ENCODE measurements at places on chromosomes 2 and 18. TPM values are rescaled to one million over a fixed set of nuclear protein-coding genes. Genes with fewer than 3 reads are reported as not detected.

The LGALSL gene
- 0.64 TPM for total RNA-seq

The UGT1A8 gene
- not detected for total RNA-seq

The G6PC2 gene
- total RNA-seq = not detected

The SERPINB12 gene
- not detected for total RNA-seq

The STPG4 gene
- 0.22 TPM for total RNA-seq

The SERPINB10 gene
- not detected for total RNA-seq

The CHRNA1 gene
- not detected for total RNA-seq

The SPHKAP gene
- total RNA-seq = not detected

The PDE11A gene
- not detected for total RNA-seq

The CLEC4F gene
- 0.27 TPM for total RNA-seq

The AGPS gene
- 60.0 TPM for total RNA-seq

The MAP3K19 gene
- not detected for total RNA-seq

The GPBAR1 gene
- total RNA-seq = 1.8 TPM

The RFX8 gene
- total RNA-seq = 2.8 TPM

The MRO gene
- not detected for total RNA-seq

The TTR gene
- total RNA-seq = not detected
